ENCODE measurements at places on chromosomes 7 and 10. TPM values are rescaled to one million over a fixed set of nuclear protein-coding genes. Genes with fewer than 3 reads are reported as not detected.

GRCh38 chr7:14351167-14351566 is 361.7 kb upstream of the ETV1 start:
- no peak for DNase-seq

GRCh38 chr7:78900806-78901205 is 552.7 kb downstream of the MAGI2 start:
- DNase-seq: no peak

- DNase-seq: no peak
These were observed 74.9 kb upstream of the OGDHL start for GRCh38 chr10:49837051-49837478.

Gene NEURL1
- 68.7 TPM for total RNA-seq

- DNase-seq: no peak
These were observed 31.6 kb upstream of the SLC16A12 start for GRCh38 chr10:89566992-89567391.

DNA sequence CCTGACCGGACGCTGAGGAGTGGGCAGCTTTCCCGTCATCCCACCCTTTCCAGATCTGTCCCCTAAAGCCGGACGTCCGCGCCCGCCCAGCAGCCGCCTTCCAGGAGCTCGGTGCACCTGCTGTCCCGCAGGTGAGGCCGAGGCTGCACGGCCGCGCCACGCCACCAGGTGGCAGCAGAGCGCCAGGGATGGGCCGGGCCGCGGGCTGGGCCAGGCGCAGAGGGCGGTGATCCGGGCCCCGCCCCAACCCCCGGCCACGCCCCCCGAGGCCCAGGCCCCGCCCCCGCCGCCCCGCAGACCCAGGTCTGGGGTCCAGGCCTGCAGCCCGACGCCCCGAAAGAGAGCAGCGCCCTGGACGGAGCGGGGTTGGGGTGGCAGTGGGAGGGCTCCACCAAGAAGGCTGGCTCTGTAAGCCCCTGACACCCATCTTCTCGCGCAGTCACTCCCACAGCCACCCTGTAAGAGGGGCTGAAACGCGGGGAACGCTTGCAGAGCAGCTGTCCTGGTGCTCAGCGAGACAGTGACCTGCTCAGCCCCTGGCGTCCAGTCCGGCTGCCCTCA is 32.2 kb downstream of the FOXL3 start:
- DNase-seq: peak; percentile 97

Data from mucosa of descending colon (tissue), 3 donors.